ENCODE measurements at places on chromosomes 12 and 14.

DNA sequence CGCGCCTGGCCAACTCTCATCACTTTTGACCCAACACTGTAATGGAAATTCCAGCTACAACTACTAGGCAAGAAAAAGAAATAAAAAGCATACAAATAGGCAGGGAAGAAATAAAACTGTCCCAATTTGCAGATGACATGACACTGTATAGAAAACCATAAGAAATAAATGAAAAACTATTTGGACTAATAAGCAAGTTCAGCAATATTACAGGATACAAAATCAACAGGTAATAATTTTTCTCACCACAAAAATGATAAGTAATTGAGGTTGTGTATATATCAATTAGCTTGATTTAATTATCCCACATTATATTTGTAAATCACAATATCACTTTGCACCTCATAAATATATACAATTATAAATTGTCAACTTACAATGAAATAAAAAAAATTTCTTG lies 41.9 kb upstream of the OASL start:
- DNase-seq, result no peak

DNA sequence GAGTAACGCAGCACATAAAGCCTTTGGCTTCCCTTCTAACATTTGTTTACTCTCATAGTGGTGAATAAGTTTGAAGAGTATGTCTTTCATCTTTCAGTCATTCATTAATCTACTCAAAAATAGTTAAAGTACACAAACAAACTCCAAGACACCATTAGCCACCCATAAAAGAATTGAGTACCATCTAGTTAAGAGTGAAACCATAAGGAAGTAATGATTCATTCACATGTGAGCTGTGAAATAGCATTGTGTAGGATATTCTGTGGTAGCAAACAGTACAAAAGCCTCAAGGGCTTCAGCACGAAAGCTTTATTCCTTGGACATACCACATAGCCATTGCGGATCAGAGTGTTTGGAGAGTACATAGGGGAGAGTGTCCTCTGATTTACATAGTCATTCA lies 13.9 kb downstream of the SYT1 start:
- DNase-seq, result no peak

DNA sequence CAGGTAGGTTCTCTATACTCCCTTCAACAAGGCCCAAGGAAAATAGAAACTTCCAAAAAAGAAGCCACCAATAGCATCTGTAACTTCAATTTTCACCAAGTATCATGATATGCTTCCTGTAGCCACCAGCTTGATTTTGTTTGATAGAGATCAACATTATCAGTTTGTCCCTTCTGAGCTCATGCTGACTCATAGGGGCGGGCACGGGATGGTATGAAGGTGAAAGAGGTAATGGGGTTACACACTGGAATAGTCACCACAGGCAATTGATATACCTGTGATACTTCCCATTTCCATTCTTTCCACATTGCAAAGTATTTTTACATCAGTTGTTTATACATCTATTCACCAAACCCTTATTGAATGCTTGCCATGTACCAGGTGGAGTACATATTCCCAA lies 134.1 kb downstream of the KCNA5 start:
- no peak for DNase-seq

GRCh38 chr12:107655281-107656065 lies 30.1 kb upstream of the PWP1 start:
- no peak for DNase-seq

GRCh38 chr12:71240946-71241345 lies 83.1 kb upstream of the TSPAN8 start:
- no peak for DNase-seq

GRCh38 chr14:105203057-105203531 lies 22.0 kb upstream of the NUDT14 start:
- DNase-seq, result peak; percentile 39

DNA sequence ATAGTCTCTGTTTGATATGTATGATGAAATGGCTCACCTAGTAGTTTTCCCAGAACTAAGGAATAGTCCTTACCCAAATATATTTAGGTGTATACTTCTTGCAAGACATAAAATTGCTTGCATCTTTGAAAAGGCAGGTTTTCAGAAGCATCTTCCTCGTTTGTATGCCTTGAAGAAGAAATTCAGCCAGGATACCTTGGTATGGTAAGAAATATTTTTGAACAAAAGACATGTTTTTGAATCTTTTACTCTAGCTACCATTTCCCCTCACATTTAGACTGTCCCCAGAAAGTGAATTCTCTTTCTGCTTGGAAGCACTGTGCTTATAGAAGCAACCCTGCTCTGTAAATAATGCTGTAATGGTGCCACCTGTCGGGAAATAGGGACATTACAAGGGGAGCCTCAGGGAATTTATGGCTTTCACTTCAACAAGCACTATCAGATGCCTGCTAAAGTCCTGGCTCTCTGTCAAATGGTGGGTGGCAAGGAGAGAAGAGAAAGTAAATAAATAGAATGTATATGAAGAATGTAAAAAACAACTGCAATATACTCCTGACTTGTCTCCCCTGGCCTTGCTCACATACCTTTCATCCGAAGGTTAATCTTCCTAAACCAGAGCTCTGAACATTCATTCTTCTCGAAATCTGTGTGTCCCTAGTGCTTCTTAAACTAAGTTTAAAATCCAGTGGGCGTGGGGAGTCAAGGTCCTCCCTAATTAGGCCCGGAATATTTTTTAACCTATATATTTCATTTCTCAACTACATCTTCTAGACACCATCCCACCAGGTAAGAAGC lies 6.1 kb downstream of the CCDC184 start:
- DNase-seq, result peak; percentile 39

- no peak for DNase-seq
These were observed 195.8 kb downstream of the TSPAN9 start for GRCh38 chr12:3272958-3273357.

- DNase-seq, result no peak
These were observed 92.1 kb upstream of the OTX2 start for GRCh38 chr14:56902385-56902784.

DNA sequence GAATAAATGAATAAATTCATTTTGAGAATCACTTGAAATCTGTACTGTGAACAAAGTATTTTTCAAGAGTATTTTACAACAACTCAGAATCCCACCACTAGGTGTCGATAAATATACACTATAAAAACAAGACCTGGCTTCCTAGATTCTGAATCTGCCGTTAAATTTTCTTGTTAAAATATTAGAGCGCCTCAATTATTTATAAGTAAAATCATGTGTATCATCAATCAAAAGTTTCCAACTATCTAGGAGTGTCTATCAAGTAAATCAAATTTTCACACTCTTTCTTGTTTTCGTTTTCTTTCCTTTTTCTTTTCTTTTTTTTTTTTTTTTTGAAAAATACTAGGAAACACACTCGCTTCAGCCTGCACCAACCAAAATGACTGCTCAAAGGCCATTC lies 179.2 kb upstream of the DCN start:
- DNase-seq, result no peak

- no peak for DNase-seq
These were observed 40.0 kb upstream of the PNMA1 start for GRCh38 chr14:73753887-73754795.

- no peak for DNase-seq
These were observed 962.6 kb upstream of the FBXO33 start for GRCh38 chr14:40394634-40395340.

- no peak for DNase-seq
These were observed 22.6 kb upstream of the AMIGO2 start for GRCh38 chr12:47102406-47102805.

GRCh38 chr14:89702073-89702875 lies 252.3 kb downstream of the EFCAB11 start:
- no peak for DNase-seq

GRCh38 chr12:95605875-95606274 lies 54.6 kb upstream of the USP44 start:
- no peak for DNase-seq

DNA sequence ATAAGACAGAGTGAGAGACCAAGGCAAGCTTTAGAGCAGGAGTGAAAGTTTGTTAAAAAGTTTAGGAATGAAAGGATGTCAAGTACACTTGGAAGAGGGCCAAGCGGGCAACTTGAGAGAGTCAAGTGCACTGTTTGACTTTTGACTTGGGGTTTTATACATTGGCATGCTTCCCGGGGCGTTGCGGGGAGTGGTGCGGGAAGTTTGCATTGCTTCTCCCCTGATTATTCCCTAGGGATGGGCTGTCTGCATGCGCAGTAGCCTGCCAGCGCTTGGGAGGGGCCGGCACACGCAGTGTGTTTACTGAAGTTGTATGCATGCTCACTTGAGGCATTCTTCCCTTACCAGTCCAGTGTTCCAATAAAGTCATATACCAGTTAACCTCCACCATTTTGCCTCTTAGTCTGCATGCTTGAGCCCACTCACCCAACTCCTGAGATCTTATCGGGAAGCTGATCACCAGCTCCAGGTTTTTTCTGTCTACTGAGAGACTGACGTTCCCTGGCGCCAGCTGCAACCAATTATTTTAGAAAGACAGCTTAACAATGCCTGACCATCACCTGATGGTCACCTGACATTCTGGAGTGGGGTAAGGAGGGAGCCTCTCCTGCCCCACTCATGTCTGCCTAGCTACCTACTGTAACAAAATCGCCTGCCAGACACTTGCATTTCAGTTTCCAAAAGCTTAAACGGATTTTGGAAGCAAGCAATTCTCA lies 53.2 kb downstream of the DACT1 start:
- DNase-seq, result no peak

GRCh38 chr12:115922952-115923564 lies 354.4 kb downstream of the MED13L start:
- DNase-seq, result no peak

DNA sequence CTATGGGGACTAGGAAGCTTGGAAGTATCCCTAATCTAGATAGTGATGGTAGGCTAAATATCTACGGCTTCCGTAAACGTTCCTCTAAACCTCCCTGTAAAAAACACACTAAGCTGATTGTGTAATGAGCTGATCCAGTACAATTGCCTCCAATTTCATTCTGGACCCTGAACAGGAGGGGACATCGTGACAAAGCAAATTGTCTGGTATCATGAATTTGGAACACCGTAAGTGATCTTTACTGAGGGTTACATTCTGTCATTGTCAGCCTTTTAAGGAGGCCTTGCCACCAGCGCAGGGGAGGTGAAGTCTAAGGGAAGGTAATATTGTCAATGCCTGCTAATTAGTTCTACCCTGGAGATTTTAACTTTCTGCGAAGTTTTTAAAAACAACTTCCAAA lies 487 bp upstream of the MGST1 start:
- no peak for DNase-seq

- DNase-seq, result no peak
These were observed 65.0 kb downstream of the FBXL14 start for GRCh38 chr12:1529228-1529861.

DNA sequence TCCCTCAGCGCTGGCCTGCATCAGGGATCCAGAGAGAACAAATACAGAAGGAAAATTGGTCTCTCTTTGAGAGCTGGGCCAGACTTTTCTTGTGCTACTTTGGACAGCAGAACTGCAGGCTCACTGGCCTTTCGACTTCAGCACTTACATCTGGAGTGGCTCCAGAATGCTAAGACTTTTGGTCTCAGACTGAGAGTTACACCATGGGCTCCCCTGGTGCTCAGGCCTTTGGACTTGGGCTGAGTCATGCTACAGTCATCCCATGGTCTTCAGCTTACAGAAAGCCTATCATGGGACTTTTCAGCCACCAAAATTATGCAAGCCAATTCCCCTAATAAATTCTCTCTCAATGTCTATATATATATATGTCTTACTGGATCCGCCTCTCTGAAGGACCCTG lies 9.0 kb upstream of the CD163 start:
- DNase-seq, result no peak

GRCh38 chr12:50061946-50062686 lies 4.7 kb downstream of the ASIC1 start:
- no peak for DNase-seq

Measured in stimulated activated CD8-positive, alpha-beta memory T cell treated with anti-CD3 and anti-CD28 coated beads, Interleukin-15, amount 100 ng/mL, for 24 hours (primary cell).